ENCODE measurements at places on chromosomes 4 and X.

GRCh38 chr4:183909187-183909586 lies 4.1 kb downstream of the STOX2 start:
- DNase-seq: no peak

- no peak for DNase-seq
These were observed 269.1 kb downstream of the DHRSX start for GRCh38 chrX:2231570-2232192.

- no peak for DNase-seq
These were observed 218.0 kb downstream of the PRDM5 start for GRCh38 chr4:120704538-120704937.

DNA sequence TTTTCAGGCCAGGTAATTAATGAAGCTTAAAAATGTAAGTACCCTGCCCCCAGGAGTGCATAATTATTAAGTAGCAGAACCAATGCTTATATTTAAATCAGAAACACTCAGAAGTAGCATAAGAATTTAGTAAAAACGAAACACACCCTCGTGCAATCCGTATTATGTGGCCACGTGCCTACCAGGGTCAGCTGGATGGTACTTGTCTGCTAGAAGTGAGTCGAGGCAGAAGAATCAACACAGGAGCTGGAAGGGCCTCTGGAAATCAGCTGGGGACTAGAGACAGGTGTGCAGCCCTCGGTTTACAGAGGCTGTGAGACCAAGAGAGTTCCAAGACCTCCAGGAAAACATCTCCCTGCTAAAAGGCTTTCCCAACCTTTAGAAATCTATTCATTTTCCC lies 559 bp upstream of the FAM47E start:
- no peak for DNase-seq

DNA sequence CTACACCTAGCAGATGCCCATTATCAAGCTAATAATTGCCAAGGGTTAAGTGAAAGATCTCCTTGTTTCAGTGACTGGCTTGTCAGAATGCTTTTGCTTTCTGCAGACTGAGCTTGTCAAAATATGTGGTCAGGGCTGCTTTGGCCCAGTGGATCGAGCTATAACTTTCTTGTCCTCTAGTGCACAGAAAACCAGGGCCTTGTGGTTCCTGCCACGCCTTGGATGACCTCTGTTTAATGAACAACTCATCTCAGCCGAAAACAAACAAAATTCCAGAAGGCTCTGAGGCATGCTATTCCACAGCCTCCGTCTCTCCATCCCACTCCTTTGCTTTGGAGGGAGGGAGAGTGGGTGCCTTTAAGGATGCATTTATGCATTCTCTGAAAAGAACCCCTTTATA lies 11.3 kb downstream of the EVC start:
- no peak for DNase-seq

DNA sequence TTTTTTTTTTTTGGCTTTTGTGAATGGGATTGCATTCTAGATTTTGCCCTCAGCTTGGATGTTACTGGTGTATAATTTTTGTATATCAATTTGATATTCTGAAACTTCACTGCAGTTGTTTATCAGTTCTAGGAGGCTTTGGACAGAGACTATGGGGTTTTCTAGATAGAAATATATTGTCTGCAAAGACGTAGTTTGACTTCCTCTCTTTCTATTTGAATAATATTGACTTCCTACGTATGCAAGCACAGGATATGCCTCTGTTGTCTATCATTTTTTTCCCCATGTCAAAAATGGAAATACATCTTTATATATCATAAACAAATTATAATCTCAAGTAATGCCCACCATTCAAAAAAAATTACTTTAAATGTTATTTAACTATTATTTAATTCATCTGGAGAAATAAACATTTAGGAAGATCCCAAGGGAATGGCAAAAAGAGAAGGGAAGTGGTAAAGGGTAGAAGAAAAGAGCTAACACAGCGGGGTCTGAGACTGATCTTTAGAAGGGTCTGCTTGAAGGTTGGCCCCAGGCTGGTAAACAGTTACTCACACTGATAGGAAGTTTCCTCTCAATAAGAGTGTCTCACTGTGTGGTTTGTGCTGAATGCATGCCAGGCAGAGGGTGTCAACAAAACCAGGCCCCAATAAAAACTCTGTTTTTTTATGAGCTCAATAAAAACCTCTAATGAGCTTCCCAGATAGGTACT lies 35.7 kb downstream of the ZNF518B start:
- no peak for DNase-seq

- no peak for DNase-seq
These were observed 39.2 kb upstream of the HS3ST1 start for GRCh38 chr4:11467931-11468330.

DNA sequence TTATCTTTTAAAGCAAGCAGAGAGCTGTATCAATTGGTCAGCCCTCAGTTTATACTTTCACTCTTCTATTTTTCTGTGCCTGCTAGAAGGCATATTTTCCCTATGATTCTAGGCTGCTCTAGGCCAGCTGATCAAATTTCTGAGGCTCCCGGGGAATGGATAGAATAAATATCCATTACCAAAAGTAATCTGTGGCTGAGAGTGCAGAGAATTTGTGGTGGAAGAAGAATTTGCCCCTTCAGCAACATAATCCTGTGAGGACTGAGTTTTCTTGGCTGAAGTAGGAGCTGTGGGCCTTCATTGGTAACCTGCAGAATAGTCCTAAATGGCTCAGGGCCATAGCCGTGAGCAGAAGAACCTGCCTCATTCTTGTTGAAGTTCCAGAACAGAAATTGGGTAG lies 314.6 kb upstream of the CASK start:
- no peak for DNase-seq

DNA sequence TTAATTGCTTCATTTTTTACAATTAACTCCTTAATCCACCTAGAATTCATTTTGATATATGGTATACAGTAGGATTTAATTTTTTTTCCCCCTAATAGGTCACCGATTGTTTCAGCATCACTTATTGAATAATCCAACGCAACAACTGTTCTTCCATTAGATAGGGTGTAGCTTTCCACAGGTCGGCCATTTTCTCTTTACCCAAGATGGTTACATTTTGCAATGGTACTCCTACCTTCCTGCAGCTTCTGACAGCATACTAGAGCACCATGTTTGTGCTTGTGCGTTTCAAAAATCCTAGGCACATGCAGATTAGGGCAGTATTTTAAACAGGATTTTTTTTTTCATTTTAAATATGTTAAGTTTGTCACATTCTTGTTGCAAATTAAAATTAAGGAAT lies 2.3 kb downstream of the LINC00632 start:
- no peak for DNase-seq

- DNase-seq: no peak
These were observed 15.6 kb downstream of the FAM53A start for GRCh38 chr4:1668488-1668840.

GRCh38 chr4:76283900-76284299 lies 22.6 kb upstream of the STBD1 start:
- no peak for DNase-seq

GRCh38 chr4:152500800-152501434 lies 35.0 kb downstream of the FBXW7 start:
- peak; percentile 32 for DNase-seq

- no peak for DNase-seq
These were observed 43.7 kb downstream of the PSAPL1 start for GRCh38 chr4:7390906-7391636.

GRCh38 chr4:1011666-1012033 lies 224 bp downstream of the FGFRL1 start:
- DNase-seq: no peak

- DNase-seq: no peak
These were observed 95.7 kb upstream of the AFAP1 start for GRCh38 chr4:8035371-8035780.

- DNase-seq: no peak
These were observed 19.8 kb upstream of the FAM9A start for GRCh38 chrX:8820910-8821527.

GRCh38 chrX:37348231-37348970 lies 763 bp upstream of the PRRG1 start:
- no peak for DNase-seq

DNA sequence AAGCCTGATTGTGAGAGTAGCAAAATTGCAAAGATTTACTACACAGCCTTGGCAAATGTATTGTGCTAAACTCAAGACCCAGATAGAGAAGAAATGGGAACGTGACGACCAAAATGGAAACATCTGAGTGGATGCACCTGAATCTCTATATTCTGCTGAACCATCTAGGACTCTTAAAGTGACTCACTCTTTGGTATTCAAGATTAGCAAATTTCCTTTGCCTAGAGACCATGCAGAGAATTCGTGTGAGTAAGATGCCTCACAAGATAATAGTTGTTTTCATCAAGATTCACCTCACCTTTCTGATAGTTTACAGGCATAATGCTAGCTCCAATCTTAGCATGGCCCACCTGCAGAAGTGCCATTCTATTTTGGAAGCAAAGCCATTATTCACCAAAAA lies 14.4 kb upstream of the ATOH1 start:
- no peak for DNase-seq

DNA sequence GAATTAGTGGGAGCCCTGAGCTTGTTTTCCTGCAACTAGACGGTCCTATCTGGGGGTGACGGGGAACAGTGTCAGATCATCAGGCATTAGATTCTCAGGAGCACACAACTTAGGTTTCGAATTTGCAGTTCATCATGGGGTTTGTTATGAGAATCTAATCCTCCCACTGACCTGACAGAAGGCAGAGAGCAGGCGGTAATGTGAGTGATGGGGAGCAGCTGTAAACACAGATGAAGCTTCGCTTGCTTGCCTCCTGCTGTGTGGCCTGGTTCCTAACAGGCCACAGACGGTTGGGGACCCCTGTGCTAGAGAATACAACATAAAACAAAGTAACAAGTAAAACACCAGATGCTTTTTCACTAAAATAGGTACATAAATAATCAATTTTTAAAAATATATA lies 86.2 kb upstream of the BLTP1 start:
- DNase-seq: no peak

DNA sequence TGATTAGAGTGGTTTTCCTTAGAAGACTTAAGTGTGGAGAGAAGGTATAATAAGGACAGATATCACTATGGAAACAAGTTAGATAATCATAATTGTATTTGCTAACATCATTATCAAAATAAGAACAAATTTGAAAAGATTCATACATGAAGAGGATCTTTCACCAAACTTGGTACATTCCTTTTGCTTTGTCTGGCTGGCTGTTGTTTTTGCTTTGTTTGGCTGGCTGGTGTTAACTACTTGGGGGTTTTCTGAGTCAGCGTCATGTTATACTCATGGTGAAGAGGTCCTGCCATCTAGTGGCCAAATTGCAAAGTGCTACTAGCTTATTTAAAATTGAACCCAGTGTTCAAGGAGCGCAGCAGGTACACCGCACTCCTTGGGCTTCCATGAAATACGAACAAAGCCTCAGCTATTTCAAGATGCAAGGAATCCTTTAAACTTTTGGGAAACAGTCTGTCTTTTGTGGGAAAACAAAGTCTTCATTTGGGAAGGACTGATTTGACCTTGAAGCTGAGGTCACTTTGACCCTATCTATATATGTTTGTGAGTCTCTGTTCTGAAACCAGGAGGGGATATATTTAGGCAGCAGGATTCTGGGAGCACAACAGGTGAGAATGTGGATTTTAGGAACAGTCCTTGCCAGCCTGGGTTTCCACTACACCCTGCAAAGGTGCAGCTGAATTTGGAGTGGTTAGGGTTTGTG lies 129.7 kb downstream of the PLS3 start:
- DNase-seq: peak; percentile 1

DNA sequence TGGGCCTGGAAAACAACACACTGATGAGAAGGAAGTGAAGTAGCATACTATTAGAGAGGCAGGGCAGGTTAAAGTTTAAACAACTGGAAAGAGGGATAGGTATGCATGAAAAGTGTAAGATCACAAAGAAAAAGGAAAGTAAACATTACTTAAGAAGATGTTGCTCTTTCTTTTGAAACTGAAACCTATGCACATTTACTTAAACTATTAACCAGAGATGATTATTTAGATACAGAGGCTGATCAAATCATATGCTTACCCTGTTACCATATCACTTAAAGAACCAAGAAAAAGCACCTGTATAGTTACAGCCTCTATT lies 37.8 kb downstream of the NAP1L5 start:
- DNase-seq: no peak

GRCh38 chrX:18994713-18995112 lies 10.8 kb upstream of the PHKA2 start:
- no peak for DNase-seq

- DNase-seq: peak; percentile 2
These were observed at the start of gene ETNPPL for GRCh38 chr4:108762559-108763225. TSS of gene ETNPPL (minus strand) at chr4:108763053. CDS start at chr4:108762898, 155 bp downstream.

- DNase-seq: no peak
These were observed 8.6 kb downstream of the FAM200B start for GRCh38 chr4:15690020-15690809.

GRCh38 chr4:80876810-80877209 lies 153.7 kb upstream of the BMP3 start:
- no peak for DNase-seq

Data from stimulated activated CD4-positive, alpha-beta T cell treated with anti-CD3 and anti-CD28 coated beads, Interleukin-4, amount 100 ng/mL, for 4 hours (primary cell).